ENCODE measurements at places on chromosomes 6 and 20.

DNA sequence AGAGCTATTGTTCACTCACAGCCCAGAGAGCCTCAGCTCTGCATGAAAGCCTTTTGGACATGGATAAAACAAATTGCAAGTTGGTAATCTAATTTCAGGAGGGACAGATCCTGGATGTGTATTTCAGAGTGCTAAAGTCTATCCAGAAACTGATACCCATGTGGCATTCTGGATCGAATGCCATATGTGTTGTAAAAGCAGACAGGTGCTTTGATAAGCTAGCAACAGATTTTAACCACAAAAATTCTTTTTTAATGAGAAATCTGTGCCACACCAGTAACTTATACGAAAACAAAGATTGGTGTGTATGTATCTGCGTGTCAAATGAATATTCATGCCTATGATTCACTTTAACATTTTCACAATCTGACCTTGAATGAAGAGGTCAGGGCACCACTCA is 936.6 kb upstream of the MAP3K7 start:
- DNase-seq = no peak

DNA sequence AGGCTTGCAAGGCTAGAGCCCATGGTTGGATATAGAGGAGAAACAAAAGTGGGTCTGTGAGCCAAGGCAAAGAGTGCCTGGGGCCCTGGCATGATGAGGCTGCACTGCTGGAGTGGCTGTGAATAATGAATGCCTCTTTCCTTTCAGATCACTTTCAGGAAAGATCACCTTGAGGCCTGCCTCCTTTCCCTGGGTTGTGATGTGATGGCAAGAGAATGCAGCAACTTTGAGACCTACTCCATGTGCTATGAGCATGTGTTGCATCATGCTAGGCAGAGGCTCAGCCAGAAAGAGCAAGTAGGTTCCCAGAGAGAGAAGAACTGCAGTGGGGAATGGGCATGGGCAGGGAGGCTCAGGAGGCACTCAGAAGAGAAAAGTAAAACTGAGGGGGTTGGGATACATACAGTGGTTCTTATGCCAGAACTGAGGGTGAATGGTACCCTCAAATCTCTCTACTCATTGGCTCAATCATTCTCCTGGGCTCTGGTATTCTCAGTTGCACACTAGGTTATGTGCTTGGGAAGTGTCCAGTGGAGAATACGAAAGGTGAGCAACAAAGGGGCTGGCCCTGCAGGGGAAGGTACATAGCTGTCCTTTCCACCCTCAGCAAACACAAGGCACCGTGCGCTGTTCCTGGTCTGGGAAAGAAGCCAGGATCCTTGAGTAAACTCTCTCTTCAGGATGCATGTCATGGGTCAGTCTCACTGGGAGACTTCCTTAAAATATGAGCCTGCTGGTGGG is 45.9 kb downstream of the CD164 start:
- no peak for DNase-seq

GRCh38 chr6:46967826-46968349 is 46.1 kb upstream of the ADGRF5 start:
- no peak for DNase-seq

- peak; percentile 22 for DNase-seq
These were observed 775 bp downstream of the MTFR2 start for GRCh38 chr6:136249336-136249735.

- peak; percentile 88 for DNase-seq
These were observed 159.4 kb upstream of the CITED2 start for GRCh38 chr6:139533573-139534471.

- DNase-seq = no peak
These were observed 26.0 kb downstream of the ZC3H12D start for GRCh38 chr6:149458806-149459205.

GRCh38 chr6:56435754-56436153 is 188.4 kb upstream of the COL21A1 start:
- no peak for DNase-seq

DNA sequence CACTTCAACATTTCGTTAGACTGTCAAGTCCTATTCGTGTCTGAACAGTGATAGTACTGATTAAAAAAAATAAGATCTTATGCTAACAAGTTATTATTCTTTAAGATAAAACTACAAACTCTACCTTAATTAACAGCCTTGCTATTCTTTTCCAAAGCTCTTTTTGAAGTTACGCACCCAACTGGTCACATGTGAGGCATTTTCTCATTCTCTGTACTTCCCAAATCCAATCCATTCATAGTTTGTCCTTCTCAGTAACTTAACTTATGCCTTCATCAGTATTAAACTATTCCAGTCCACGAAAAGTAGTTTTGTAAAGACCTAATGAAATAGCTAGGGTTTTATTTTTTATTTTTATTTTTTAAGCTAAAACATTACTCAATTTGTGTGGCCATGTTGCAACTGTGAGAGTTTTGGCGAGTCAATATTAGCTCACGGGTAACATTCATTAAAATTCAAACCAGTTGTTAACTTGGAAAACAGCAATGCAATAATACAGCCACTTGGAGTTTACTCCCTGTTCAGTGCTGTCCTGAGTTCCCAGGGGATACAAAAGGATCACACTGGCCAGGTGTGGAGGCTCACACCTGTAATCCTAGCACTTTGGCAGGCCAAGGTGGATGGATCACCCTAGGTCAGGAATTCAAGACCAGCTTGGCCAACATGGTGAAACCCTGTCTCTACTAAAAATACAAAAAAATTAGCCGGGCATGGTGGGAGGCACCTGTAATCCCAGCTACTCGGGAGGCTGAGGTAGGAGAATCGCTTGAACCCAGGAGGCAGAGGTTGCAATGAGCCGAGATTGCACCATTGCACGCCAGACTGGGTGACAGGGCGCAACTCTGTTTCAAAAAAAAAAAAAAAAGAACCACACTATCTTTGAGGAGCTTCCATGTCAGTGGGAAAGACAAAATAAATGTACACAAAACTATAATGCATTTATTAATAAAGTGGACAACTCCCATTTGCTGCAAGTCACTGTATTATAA is 27.9 kb upstream of the EEF1A1 start:
- no peak for DNase-seq

DNA sequence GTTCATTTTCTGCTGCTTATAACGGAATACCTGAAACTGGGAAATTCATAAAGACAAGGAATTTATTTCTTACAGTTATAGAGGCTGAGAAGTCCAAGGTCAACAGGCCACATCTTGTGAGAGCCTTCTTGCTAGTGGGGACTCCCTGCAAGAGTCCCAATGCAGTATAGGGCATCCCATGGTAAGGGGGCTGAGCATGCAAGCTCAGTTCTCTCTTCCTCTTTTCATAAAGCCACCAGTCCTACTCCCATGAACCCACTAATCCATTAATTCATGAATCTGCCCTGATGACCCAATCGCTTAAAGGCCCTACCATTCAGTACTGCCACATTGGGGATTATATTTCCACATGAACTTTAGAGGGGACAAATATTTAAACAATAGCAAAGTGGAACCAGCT is 26.5 kb downstream of the CYB5R4 start:
- DNase-seq = no peak

Measured in hematopoietic multipotent progenitor cell treated with erythropoietin and hydrocortisone succinate and interleukin-3 and kit ligand, for 4 days (in vitro differentiated cells).